CD4-positive, alpha-beta T cell treated with Interleukin-1 beta for 1 hour (primary cell): ENCODE measurements at places on chromosomes 16 and 17.

DNA sequence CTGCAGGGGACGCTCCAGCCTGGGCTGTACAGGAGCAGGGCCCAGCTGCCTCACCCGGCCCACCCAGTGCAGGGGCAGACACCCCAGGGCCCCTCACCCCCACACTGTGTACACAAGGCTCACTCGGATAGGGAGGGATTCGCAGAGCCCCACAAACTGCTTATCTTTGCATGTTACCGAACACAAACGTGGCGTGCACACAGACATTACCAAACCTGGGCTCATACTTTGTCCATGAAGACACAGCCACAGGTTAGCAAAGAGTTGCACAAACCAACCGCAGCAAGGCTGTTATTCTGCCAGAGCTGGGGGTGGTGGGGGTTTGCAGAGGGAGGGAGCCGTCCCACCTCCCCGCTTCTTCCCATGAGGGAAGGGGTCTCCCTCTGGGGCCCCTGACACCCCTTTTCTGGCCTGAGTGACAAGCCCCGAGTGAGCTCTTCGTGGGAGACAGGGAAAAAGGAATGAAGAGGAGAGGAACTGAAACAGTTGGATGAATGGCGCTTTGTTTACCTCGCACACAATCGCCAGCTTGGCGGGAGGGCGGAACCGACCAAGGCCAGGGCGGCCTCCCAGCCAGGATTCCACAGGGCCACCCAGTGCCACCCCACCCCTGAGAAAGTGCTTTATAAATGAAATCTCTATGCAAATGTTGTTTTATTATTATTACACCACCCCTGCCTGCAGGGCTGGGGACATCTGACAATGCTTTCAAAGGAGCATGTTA is 434 bp upstream of the CPSF4L start:
- DNase-seq: no peak

- DNase-seq: no peak
Measured at GRCh38 chr16:60816461-60816860, 1219.8 kb downstream of the CDH8 start.

GRCh38 chr16:77300256-77300655 is 101.0 kb downstream of the SYCE1L start:
- DNase-seq: no peak

DNA sequence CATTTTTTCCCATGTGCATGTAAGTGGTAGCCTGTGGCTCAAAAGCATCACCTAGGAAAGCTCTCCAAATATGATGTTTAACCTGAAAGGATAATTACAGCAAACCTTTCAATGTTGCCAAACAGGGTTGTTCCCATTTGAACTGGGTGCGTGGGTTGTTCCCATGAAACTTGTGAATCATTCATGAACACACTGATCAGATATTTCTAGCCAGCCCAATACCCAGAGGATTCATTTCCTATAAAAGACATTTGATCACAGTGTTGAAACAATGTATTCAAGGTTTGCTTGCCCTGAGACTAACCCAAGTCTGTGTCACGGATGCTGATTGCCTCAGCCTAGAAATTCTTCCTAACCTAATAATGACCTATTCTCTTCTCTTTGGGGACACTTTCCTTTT is 12.9 kb downstream of the KRT39 start:
- no peak for DNase-seq
